Activated T-cell treated with anti-CD3 and anti-CD28 coated beads, Interleukin-2, amount 50 U/mL, for 72 hours (primary cell): ENCODE measurements at places on chromosomes 3 and 15. TPM values are rescaled to one million over a fixed set of nuclear protein-coding genes. Genes with fewer than 3 reads are reported as not detected.

The SLC15A2 gene
- 3.0 TPM for total RNA-seq

The PDE8A gene
- 31.6 TPM for total RNA-seq

The PLA2G4E gene
- total RNA-seq, result not detected

The INAFM2 gene
- total RNA-seq, result 10.2 TPM

The SLC2A2 gene
- not detected for total RNA-seq

The PAQR9 gene
- not detected for total RNA-seq

The SPTBN5 gene
- total RNA-seq, result 1.7 TPM

The ROPN1 gene
- not detected for total RNA-seq

The BAHD1 gene
- total RNA-seq, result 20.8 TPM

The GOLGA8M gene
- total RNA-seq, result 0.89 TPM

The SLC35G2 gene
- total RNA-seq, result 3.7 TPM

The ITIH1 gene
- total RNA-seq, result not detected

The LEKR1 gene
- 1.0 TPM for total RNA-seq

The RASL12 gene
- not detected for total RNA-seq
